ENCODE measurements at places on chromosomes 11 and 22.

DNA sequence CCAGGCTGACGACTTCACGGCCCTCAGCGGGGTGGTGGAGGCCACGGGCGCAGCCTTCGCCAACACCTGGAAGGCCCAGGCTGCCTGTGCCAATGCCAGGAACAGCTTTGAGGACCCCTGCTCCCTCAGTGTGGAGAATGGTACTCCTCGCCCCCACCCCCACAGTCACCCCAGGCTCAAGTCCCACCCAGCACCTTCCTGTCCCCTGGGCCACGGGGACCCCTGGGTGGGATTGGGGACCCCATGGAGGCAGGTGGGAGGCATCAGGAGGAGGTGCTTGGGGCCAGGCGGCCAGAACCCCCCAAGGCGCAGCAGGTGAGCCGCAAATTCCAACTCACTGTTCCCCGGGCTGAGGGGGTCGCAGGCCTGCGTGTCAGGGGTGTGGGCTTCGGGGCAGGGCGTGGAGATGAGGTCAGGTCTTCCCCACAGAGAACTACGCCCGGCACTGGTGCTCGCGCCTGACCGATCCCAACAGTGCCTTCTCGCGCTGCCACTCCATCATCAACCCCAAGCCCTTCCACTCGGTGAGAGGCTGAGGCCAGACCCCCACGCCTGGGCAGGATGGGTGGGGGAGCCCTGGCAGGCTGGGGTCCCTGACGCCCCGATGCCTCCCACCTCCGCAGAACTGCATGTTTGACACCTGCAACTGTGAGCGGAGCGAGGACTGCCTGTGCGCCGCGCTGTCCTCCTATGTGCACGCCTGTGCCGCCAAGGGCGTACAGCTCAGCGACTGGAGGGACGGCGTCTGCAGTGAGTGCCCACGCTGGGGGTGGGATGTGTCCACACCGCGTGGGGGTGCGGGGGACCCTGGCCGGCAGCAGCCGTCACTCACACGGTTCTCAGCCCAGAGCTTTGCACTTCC is 9.4 kb downstream of the MUC5B start:
- DNase-seq: no peak

DNA sequence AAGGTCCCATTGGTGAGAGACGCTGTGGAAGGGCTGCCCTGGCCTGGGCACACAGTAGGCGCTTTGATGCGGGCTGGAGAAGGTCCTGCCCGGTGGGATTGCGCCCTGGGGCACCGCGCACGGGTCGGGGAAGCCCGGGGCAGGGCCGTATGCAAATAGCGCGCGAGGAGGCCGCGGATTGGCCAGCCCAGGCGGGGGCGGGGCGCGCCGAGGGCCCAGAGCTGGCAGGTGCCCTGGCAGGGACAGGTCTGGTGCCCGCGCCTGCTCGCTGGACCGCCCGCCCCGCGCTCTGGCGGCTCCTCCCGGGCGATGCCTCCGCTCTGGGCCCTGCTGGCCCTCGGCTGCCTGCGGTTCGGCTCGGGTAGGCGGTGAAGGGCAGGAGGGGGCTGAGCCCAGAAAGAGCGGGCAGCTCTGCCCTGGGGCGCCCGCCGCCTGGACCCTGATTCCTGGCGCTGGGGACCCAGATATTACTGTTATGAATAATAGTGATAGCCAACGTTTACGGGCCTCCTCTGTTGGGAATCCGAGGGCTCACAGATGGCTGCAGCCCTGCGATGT is at the start of gene UPK3A:
UPK3A (plus strand) TSS at position 245 of the 558 bp plus-strand sequence; CDS start at position 310, 65 bp downstream.
- DNase-seq: no peak

DNA sequence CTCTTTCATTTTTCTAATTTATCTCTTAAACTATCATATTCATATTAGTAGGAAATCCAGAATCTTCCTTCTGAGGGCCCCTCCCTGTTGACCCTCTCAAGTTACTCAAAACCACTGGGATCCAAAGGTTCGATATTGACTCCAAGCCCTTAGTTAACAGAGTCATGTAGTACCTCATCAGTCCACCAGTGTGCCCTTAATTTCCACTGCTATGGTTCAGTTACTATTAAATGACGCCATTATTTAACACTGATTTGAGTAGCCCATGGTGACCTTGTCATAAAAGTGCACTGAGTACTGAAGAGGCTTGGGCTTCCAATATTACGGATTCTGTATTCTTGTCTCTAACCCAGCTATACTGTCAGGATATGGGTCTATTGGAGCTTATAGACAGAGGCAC is 91.9 kb upstream of the MS4A8 start:
- no peak for DNase-seq

- no peak for DNase-seq
These were observed 18.0 kb upstream of the APOA1 start for GRCh38 chr11:116855413-116855812.

- no peak for DNase-seq
These were observed 13.7 kb upstream of the SCGB2A2 start for GRCh38 chr11:62256281-62256680.

GRCh38 chr11:107830915-107831540 is 27.6 kb downstream of the SLC35F2 start:
- no peak for DNase-seq

DNA sequence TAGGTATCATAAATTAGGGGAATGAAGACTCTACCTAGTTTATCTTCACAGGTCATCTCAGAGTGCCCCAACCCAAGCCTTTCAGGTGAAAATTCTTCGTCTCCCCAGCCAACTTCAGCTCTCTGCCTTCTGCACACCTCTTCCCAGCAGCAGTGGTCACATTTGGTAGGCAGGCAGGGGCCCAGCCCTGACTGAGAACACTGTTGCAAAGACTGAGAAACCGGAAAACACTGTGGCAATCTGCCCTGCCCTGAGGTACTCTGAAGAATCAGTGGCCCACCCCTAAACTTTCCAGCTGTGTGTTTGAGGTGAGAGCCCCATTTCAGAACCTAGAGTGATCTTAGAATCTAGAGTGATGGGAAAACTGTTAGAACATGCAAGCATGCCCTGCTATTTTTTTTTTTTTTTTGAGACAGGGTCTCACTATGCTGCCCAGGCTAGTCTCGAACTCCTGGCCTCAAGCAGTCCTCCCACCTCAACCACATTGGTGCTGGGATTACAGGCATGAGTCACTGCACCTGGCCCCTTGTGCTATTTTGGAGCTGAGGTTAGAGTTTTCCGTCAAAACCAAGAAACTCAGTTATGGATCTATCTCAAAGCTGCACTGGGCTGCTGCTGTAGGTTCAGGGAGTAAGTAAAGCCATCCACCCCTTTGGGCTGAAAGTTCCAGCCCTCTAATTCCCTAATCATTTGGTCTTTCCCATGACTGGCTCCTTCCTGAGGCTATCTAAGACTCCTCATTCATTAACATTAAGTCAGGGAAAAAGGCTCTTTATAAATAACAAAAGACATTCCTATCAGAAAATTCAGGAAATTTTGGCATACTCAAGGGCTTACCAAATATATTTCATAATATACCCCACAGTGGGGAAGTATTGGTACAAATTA is 1.7 kb upstream of the LDHA start:
- no peak for DNase-seq

DNA sequence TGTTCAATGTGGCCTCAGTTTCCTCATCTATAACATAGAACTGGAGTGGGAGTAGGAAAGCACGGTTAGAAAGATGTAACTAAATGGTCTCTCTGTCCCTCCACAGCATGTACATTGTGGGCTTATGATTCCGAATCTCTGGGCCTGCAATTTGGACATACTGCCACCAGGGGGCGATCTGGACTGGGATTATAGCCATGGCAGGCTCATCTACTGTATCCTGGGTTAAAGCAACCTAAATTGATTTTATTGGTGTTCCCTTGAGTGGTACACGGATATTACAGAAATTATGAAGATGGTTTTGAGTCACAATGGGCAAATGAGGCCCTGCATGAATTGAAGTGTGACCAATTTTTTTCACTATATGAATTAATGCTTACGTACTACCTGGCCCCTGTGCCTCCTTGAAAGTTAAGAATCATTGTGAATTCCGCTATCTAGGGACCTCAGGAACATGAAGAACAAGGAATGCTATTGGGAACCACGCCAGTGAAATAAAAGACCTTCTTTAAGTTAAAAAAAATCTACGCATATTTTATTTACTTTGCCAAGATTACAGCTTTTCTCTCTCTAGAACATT is 32.9 kb downstream of the TST start:
- DNase-seq: peak; percentile 27

- DNase-seq: no peak
These were observed 20.0 kb downstream of the CRKL start for GRCh38 chr22:20937031-20937793.

GRCh38 chr11:12822392-12823022 is 148.3 kb downstream of the TEAD1 start:
- DNase-seq: no peak

GRCh38 chr11:12206529-12206928 is 96.1 kb downstream of the MICAL2 start:
- no peak for DNase-seq

DNA sequence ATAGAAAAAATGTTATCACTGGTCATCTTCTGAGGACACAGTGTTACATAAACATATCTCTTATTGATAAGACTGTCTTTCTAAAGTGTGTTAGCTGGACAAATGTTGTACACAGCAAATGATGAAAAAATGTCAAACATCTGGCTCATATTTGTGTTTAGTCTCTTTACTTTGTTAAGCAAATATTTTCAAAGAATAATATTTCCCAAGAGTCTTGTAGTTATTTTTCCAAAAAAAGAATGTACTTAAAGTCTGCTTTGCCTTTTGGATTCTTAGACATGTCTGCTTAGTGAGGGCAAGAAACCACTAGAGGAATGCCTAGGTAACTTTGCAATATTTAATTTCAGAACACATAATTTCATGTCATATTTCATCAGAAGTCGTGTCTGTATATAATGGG is 23.9 kb upstream of the CCDC179 start:
- DNase-seq: no peak

GRCh38 chr11:114280696-114281095 is 15.5 kb upstream of the NNMT start:
- no peak for DNase-seq

GRCh38 chr11:77233011-77233410 is 68.5 kb downstream of the GDPD4 start:
- no peak for DNase-seq

GRCh38 chr22:43118953-43119458 is 8.5 kb downstream of the BIK start:
- DNase-seq: no peak

DNA sequence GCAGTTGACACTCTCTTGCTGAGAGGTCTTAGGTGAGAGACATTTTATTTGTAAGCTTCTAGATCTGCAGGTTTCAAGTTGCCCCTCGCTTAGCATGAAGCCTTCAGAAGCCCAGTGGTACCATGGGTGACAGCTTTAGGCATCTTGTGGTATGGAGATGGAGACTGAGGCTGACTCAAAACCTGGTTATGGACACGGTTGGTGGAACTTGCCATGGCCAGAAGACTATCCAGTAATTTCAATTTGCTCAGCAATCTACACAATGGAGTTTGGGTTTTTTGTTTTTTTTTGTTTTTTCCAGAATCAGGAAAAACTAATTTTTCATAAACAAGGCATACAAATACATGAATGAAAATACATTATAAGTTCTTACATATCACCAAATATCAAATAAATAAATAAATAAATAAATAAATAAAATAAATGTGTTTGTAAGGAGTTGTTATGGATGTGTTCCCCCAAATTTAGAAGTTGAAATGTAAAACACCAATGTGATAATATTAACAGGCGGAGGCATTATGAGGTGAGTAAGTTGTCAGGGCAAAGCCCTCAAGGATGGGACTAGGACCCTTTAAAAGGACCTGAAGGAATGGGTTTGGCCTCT is 22.6 kb downstream of the ETS1 start:
- DNase-seq: no peak

DNA sequence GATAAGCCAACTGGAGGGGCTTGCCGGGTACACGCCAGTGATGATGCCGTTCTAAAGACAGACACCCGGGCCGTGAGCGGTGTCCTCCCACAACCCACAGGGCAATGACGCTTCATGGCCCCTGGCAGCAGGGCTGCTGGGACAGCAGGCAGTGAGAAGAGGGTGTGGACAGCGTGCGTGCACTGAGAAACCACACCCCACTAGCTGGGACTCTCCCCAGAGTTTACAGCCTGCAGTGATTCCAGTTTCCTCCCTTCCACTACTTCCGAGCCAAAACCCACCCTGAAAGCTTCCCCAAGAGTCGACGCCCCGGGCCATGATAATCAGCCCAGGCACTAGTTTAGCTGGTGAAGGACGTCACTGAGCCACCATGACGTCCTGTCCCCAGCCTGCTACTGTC is 29.2 kb downstream of the CPT1A start:
- DNase-seq: no peak

DNA sequence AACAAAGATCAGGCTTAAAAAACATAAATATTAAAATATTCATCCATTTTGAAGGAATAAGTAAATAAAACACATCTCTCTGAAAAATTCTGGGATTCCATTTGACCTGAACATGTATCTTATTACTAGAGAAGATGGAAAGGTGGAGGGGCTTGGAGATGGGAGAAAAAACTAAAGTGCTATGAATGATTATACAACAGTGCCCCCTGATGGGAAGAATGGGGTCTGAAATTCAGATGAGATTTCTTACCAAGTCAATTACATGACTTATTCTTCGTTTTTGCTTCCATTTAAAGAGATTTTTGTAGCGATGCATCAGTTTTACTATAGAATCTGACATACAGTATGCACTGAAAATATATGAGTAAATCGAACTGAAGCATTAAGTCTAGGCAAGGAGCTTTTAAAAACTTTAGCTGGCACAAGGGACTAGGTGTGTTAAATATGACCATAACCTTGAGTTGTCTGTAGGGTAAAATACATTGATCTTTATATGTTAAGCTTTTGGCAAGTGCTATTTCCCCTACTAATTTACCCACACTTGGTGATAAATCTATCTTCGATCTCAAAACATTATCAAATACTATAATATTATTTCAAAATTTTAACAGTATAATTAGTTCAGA is 718.8 kb downstream of the CNTN5 start:
- DNase-seq: no peak

- peak; percentile 52 for DNase-seq
These were observed at the start of gene TRIM5 for GRCh38 chr11:5684646-5685362. Gene TRIM5 (minus strand): TSS chr11:5685074. CDS start chr11:5680177, 4,897 bp downstream.

- peak; percentile 55 for DNase-seq
These were observed 89.8 kb downstream of the RPS6KA4 start for GRCh38 chr11:64448599-64449380.

GRCh38 chr11:112082729-112083128 is 3.8 kb downstream of the TIMM8B start:
- DNase-seq: no peak

Measured in stimulated activated CD8-positive, alpha-beta memory T cell treated with anti-CD3 and anti-CD28 coated beads, Interleukin-7, amount 100 ng/mL, for 24 hours (primary cell).